Stimulated activated CD4-positive, alpha-beta T cell treated with anti-CD3 and anti-CD28 coated beads, Interleukin-15, amount 100 ng/mL, for 48 hours (primary cell): ENCODE measurements at places on chromosomes 3 and 15.

DNA sequence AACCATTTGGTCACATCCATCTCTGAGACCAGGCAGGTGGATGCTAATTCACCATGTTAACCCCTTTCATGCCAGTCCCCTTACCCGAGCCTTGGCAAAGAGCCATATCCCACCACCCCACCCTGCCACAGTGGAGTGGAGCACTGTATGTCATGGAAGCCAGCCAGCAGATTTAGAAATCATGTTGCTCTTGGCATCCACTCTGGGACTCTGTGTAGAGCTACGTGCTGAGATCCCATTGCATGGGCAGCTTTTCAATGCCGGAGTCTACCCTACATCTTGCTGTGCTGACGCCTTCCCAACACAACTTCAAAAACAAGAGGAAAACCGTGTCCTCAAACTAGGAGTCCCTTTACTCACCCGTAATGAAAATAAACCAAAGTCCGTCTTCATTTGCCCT is 131.0 kb downstream of the NTRK3 start:
- DNase-seq = no peak

- DNase-seq = no peak
Measured at GRCh38 chr15:70833861-70834765, 19.8 kb downstream of the LARP6 start.

GRCh38 chr15:92075764-92076163 is 222.3 kb downstream of the SLCO3A1 start:
- DNase-seq = no peak

DNA sequence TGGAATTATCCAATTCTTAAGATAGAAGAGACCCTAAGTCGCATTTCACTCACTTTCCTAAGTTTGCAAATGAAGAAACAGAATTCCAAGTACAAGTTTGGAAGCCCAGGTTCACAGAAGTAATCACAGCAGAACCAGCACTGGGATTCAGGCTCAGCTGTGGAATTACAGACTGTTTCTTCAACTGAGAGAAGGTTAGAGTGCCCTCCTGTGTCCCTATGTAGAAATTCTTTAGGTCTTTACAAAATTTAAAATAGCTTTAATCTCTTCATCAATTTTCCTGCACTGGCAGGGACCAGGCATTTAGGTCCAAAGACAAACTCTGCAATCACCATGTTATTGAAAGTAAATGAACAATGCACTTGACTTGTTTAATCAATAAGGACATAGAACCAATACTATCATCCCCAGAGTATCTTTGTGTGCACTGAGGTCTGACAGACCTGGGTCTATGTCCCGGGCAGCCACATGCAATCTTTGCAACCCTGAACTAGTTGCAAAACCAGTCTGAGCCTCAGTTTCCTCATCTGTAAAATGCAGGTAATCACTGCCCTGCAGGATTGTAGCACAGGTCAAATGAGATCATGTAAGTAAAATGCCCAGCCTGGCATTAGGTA is 96.3 kb upstream of the ZBED2 start:
- DNase-seq = no peak

DNA sequence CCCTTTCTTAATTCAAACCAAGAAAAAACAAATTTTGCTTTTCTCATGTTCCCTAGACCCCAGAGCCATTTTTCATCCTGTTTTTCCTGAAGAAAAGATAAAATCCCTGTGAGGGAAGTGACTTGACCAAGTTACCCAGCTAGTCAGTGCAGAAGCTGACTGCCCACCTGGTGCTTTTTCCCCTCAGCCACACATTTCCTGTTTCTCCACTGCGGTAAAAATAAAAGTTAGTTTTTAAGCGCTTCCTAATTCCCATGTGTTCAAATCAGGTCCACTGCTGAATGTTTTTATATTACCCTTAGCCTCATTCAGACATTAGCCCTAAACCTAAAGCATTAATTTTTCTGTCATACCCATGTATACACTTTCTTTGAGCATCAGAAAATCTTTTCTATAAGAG is 26.1 kb downstream of the PPP2R3A start:
- no peak for DNase-seq

DNA sequence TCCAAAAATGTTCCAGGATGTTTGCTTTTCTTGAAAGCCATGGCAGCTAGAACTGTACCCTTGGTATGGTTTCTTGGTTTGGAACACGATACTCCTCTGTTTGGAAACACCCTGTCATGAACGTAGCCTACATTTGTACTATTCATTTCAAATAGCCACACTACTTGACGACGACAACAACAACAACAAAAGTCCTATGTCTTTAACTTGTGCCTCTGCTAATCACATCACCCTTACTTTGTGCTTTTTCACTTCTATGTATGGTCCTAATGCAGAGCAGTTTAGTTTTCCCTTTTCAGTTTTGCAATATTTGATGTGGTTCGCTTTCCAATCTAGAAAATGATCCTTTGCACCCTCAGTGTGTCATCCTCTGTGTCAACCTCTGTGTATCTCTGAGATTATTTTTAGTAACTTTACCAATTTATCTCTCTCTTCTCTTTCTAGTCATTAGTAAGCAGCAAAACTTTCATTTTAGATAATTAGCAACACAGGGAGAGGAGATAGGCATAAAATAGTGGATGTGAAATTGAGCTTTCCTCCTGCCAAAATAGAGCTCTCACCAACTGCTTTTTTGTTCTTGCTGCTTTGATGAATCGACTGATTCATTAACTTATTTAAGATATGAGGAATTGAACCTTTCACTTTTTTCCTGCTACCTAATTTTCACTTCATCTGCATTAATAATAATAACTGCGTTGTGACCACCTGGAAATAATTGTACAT is 44.1 kb upstream of the TP63 start:
- DNase-seq = no peak
